NCI-H2029 treated with DMSO at 0.1 percent for 48 hours (cell line): ENCODE measurements at places on chromosomes 5 and 9.

- no peak for DNase-seq
Measured at GRCh38 chr9:739362-739761, 102.1 kb upstream of the DMRT1 start.

- no peak for DNase-seq
Measured at GRCh38 chr5:16980983-16981382, 44.9 kb upstream of the MYO10 start.

- DNase-seq = no peak
Measured at GRCh38 chr5:88725454-88725853, 157.5 kb downstream of the MEF2C start.

DNA sequence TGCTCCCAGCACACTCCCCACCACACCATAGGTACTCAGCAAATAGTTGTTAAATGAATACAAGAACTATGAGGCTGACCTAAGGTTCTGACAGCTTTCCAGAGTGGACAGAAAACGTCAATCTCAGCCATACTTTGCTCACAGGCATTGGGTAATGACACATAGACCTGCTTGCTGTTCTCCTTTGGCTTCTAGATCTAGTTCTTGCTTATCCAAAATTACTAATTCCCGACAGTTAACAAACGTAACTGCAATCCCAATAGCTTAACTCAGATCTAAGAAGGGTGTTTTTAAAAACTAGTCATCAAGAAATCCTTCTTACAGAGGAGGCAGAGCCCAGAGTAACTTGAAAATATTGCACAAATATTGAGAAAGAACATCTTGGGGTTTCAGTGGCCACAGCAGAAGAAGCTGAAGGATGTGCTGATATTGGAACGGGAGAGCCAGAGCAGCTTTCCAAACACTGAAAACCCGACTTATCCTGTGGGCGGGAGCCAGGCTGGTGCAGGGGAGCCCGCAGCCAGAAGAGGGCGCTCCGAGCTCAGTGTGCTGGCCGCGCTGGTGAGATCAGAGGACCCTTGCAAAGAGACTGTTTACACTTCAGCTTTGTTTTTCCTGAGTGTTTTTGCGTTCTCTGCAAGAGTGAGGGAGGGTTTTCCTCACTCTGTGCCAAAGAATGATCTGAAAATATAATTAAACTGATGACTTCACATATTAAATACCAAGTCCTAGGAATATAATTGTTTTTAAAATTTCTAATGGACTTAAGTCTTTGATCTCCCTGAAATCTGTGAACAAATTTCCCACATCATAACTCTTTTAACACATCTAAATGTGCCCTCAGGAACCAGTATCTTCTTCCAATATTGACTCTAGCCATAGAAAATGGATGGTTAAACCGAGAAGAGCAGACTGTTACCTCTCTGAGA lies 30.3 kb downstream of the FGF1 start:
- peak; percentile 85 for DNase-seq

DNA sequence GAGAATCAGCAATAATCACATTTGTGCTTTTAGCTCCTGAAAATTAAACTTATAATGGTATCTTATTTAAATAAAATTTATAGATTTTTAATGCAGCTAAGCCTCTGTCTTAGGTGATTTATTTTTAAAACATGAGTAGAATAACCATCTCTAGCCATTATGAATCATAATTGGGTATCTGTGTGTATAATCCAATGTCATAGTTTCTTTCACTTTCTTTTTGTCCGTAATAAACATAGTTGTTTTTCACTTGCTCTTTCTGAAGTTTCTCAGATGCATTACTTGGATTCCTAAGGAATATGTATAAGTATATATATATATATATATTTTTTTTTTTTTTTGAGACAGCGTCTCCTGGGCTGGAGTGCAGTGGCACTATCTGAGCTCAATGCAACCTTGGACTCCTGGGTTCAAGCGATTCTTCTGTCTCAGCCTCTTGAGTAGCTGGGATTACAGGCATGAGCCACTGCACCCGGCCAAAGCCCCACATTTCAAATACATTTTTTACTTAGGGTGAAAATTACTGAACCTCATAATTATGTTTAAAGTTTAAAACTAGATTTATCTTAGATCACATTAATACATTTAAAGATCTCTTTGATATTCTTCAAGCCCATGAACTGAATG lies 377.1 kb downstream of the PRDM9 start:
- DNase-seq = no peak

- DNase-seq = no peak
Measured at GRCh38 chr5:122182491-122182921, 53.2 kb downstream of the ZNF474 start.
